Stimulated activated CD8-positive, alpha-beta memory T cell treated with anti-CD3 and anti-CD28 coated beads, Interleukin-15, amount 100 ng/mL, for 1 hour (primary cell): ENCODE measurements at places on chromosomes 16 and 17.

GRCh38 chr17:10268005-10268404 lies 69.6 kb upstream of the GAS7 start:
- no peak for DNase-seq

GRCh38 chr16:84996365-84996764 lies 15.0 kb downstream of the ZDHHC7 start:
- DNase-seq, result no peak

DNA sequence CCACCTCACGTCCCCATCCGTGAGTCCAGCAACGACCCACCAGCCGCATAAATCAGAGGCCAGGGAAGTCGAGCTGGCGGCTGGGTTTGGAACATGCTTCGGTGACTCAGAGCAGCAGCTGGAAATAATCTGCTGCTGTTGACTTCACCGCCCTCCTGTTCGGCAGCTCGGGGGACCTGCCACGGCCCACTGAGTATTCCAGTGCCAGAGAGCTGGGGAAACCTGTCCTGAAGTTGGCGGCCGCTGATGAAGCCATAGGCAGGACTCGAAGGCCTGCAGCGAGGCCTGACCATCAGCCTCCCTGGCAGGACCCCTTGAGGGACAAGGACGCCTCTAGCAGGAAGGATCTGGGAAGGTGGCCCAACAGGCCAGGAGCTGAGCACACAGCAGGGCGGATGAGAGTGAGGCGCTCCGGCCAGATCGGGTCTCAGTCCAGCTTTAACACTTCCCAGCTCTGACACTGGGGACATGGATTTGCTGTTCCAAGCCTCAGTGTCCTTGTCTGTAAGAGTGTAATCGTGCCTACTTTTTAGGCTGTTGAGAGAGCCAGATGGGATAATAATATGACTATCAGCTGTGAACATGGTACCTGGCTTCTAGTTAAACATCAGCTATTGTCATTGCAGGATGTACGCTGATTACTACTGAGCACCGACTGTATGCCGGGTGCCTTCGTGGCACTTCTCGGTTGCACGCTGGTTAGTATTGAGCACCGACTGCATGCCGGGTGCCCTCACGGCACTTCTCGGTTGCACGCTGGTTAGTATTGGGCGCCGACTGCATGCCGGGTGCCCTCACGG lies 50.4 kb upstream of the CIBAR2 start:
- no peak for DNase-seq

DNA sequence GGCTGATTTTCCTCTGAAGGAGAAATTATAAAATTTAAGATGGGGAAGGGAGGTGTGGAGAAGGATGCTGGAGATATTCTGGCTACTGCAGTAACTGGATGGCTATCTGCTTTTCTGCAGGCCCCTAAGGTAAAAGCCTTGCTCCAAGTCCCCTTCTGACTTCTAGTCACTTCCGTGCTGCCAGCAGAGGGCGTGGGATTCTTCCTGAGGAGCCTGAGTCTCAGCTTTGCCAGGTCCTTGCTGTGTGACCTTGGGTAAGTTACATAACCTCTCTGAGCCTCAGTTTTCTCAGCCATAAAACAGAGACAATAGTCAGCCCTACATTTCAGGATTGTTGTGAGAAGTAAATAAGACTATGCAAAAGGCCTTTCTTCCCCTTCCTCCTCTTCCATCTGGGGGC lies 24.3 kb upstream of the TMEM220 start:
- no peak for DNase-seq

GRCh38 chr16:89871895-89872294 lies 1.5 kb upstream of the TCF25 start:
- no peak for DNase-seq

- DNase-seq, result no peak
These were observed 292.5 kb downstream of the XYLT1 start for GRCh38 chr16:17177959-17178905.

DNA sequence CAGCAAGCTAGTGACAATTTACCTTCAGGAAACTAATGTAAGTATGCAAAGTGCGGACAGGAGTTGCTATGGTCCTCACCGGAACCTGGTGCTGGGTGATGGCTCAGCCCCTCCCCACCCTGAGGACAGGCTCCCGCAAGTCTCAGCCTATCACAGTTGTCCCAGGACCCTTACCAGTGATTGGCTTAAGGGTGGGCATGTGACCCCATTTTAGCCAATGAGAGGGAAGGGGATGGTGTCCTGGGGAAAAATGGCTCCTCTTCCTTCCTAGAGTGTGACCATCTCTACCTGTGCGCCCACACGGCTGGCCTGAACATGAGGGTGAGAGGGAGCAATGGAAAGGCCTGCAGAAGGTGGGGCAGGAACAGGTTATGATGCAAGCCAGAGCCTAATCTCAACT lies 80.4 kb downstream of the C16orf78 start:
- no peak for DNase-seq

DNA sequence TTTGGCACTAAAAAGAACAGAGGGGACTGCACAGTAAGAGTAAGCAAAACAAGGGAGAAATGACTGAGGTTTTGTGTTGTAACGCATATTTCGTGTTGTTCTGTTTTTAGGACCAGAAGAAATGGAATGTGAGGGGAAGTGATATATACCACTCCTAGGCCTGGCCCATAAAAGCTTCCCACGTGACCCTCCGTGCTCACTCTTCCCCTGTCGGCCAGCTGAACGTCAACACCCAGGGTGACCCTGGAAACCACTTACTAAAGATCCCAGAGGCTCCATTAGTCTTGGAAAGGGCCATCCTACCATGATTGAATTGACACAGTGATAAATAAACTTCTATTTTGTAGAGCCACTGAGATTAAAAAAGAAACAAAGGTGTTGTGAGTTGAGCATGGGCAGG lies 79.8 kb downstream of the HELZ start:
- no peak for DNase-seq

DNA sequence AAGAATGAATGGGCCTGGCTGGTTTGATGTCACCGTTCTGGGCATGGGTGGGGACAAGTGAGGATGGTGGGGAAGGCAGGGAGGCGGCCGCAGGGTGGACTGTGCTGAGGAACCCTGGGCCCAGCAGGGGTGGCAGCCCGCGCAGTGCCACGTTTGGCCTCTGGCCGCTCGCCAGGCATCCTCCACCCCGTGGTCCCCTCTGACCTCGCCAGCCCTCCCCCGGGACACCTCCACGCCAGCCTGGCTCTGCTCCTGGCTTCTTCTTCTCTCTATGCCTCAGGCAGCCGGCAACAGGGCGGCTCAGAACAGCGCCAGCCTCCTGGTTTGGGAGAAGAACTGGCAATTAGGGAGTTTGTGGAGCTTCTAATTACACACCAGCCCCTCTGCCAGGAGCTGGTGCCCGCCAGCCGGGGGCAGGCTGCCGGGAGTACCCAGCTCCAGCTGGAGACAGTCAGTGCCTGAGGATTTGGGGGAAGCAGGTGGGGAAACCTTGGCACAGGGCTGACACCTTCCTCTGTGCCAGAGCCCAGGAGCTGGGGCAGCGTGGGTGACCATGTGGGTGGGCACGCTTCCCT lies 6.5 kb upstream of the SERPINF1 start:
- no peak for DNase-seq

DNA sequence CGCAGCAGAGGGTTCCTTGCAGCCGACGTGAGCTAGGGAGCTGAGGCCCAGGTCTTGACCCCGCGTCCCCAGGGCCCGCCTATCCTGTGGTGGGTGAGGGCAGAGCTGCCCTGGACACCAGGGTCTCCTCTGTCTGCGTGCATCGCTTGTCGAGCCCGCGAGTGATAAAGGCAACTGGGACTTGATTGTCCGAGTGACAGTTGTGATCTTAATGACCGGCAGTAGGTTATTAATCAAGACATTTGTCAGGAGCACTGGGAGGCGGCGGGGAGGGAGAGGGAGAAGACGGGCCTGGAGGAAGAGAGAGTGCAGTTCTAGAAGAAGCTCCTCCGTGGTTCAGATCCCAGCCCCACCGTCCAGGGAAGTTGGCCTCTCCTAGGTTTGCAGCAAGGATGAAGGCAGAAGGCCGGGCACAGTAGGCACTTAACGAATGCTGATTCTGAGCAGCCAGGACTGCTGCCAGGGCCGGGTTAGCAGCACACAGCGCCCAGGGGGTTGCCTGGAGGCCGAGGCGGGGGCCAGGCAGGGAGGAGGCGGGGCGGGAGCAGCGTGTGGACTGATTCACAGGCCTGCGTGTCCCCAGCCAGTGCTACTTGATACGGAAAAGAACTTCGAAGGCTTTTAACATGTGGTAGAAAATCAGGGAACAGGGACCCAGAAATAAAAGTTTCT lies 11.3 kb upstream of the GSE1 start:
- no peak for DNase-seq

GRCh38 chr16:75456971-75457370 lies 7.5 kb downstream of the TMEM170A start:
- DNase-seq, result no peak

DNA sequence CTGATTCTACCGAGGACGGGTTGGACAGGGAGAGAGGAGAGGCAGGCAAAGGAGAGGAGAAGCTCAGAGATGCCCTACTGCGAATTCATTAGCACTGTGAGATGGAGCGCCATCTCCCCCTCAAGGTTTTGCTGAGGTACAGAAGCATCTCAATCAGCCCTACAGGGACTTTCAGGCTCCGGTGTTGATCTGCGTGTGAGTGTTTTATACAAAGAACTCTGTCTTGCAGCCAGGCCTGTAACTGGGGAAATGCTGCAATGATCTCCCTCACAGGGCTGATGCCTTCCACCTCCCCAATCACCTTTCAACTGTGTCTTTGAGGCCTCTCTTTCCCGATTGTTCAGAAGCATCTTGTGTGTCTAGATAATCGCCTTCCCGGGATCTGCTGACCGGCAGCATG lies 74.8 kb downstream of the IRX6 start:
- DNase-seq, result no peak

GRCh38 chr16:29784157-29784556 lies 6.1 kb downstream of the ZG16 start:
- DNase-seq, result no peak

GRCh38 chr16:88702371-88703210 lies 3.6 kb downstream of the RNF166 start:
- DNase-seq, result no peak

DNA sequence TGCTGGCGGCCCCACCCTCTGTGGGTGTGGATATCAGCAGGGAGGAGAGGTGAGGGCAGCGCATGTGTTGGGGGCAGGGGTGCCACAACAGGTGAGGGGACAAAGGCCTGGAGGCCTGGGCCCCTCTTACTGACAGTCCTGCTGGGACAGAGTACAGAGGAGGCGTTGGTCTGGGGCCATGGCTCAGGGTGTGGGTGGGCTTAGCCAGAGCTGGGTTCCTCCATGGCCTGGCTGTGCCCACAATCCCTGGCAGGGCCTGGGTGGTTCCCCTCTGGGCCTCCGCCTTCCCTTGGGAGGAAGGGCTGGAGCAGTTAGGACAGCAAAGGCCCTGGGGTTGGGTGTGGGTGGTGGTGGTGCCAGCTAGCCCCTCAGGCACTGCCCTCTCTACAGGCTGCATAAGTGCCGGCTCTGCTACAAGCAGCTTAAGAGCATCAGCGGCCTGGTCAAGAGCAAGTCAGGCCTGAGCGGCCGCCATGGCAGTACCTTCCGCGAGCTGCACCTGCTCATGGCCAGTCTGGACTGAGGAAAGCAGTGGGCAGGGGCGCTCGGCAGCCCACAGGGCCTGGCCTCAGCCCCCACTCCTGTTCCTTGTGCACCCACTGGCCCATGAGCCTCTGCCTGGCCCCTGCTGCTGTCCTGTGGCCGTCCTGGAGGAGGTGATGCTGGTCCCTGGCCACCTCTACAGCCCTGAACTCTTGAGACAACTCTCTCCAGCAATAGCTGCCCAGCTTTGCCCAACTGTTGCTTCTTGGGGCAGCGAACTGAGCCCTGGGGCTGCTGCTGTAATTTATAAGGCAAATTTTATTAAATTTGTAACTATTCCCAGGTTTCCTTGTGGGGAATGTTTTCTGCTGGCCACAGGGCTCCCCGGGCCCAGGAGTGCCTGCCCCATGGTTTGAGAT lies 21.1 kb downstream of the KATNB1 start:
- no peak for DNase-seq

- DNase-seq, result no peak
These were observed 10.5 kb upstream of the FASN start for GRCh38 chr17:82108496-82108945.

GRCh38 chr16:2535625-2536013 lies 2.2 kb upstream of the PDPK1 start:
- no peak for DNase-seq

GRCh38 chr16:56252835-56253234 lies 61.5 kb downstream of the GNAO1 start:
- DNase-seq, result no peak

DNA sequence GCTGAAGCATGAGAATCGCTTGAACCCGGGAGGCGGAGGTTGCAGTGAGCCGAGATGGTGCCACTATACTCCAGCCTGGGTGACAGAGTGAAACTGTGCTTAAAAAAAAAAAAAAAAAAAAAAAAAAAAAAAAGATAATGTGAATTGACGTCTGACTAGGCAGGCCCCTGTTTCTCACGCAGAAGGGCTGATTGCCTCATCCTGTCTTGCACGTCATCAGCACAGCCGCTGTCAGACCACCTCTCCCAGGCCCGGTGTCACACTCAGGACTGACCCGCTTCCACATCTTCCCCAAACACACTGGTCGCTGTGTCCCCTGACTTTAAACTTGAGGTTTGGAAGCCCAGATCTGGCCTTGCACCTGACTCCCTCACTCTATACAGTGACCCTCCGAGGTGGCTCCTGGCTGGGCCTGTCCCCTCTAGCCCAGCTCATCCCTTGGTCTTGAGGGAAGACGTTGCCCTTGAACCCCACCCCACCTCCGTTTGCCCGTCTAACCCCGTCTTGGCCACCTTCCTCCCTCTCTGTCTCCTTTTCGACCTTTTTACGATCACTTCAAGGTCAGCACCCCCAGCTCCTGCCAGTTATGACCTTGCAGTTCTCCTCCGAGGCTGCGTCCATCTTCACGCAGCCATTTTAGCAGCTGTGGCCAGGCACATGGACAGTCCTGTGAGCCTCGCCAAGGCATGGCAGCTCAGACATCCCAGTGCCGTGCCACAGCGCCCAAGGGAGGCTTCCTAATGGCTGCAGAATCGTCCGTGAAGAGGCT lies 149.9 kb upstream of the PLCG2 start:
- no peak for DNase-seq
